ENCODE measurements at places on chromosomes 2 and 18.

DNA sequence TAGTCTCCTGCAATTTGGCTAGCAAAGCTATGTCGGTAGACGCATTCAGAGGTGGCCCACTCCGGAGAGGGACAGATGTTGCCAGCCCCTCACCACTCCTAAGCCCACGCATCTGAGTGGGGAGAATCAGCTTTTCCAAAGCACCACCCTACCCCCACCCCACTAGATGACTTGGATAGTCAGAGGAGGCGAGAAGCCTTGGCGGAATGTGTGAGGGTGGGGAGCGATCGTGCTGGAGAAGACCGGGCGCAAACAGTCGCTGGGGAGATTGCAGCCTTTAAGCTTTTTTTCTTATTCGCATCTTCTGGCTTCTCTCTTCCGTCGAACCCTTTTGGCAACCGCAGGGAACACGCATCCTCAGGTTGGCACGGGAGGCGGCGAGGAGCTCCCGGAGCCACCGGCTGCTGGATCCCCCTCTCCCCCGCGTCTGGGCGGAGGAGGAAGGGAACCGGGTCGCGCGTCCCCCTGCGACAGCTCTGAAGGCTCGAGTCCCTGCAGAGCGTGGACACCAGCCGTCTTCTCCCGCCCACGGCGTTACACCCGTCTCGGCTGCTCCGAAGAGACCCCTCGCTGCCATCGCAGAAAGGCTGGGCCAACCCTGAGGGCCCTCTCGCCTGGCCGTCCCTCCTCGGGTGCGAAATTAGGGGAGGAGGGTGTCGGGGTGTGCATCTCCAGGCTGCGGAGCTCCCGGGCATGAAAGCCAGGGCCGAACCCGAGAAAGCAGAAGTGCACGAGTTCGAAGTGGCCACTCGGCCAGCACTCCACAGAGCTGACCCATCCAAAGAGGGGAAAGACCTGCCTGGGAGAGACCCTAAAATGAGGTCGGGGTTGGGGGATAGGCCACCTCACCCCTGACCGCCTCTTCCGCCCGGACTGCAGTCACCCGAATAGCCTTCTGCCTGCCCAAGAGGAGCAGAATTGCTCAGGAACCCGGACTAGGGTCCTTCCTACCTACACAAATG lies 12.2 kb downstream of the EVX2 start:
- no peak for DNase-seq

DNA sequence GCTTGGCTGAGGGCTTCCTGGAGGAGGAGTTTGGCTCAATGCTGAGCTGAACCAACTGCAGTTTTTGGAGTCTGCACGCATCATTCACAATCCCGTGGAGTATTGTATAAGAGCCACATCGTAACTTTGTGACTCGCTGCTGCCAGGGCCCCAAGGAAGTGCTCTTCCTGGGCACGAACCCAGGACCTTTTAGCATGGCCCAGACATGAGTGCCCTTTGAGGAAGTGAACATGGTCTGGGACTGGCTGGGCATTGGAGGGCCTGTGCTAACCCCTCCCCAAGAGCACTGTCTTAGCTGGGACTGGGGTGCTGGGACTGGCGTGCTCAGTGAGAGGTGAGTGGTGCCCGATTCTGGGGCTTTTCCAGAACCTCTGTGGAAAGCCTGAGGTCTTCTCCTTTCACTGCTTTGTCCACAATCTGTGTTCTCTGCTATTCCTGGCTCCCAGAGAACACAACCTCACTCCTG lies 88.6 kb downstream of the LIPG start:
- DNase-seq = no peak

DNA sequence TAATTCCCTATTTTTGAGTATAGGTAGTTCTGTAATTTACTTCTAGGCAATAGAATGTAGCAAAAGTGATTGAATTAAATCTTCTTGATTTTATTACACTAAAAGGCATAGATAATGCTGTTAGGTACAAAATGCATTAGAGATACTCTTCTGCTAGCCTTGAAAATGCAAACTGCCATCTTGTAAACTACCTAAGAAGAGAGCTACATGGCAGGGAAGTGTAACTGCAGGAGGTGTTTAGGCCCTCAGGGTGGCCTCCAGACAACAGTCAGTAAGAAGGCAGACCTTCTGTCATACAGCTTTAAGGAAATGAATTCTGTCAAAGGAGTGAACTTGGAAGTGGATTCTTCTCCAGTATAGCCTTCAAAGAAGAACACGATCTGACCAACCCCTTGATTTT lies 1396.8 kb upstream of the SLC39A10 start:
- DNase-seq = no peak

DNA sequence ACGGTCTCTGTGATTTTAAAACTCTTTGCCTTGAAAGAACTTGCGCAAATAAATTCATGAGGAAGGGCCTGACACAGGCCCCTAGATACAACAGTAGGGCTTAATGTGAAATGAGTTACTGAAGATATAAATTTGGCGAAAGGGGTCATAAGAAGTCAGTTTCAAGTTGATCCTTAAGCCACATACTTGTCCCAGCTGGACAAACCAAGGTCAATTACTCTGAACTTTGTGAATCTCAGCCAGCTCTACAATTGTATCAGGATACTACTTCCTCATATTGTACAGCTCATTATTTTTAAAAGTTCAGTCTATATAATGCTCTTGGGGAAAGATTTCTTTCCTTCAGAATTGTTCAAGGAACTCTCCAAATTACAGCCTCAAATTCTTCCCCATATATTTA lies 432.8 kb downstream of the METTL4 start:
- no peak for DNase-seq

- no peak for DNase-seq
Observed at GRCh38 chr2:149246186-149246585, 84.2 kb upstream of the LYPD6 start.
